HCEC 1CT (cell line): ENCODE measurements at places on chromosomes 3 and 15.

DNA sequence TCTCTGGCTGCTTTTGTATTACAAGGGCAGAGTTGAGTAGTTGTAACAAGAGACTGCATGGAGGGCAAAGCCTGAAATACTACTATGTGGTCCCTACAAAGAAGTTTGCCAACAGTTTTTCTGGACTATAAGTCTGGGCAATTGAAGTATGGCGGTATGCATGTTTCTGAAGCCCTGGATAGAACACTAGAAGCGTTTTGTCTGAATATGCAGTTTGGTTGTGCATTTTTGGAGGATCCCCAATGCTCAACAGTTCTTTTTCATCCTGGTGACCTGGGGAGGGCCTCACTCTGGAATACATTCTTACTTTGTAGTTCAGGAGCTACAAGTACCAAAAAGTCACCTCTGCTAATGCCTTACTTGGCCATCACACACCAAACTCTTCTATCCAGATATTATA, 29.6 kb downstream of the SH3GL3 start:
- DNase-seq = no peak

GRCh38 chr3:140521751-140522445, 156.0 kb upstream of the TRIM42 start:
- no peak for DNase-seq

GRCh38 chr3:139561959-139562676, 22.6 kb upstream of the RBP1 start:
- DNase-seq = no peak

GRCh38 chr3:61665987-61666386, 104.6 kb downstream of the PTPRG start:
- no peak for DNase-seq

GRCh38 chr3:155444771-155445170, 151.3 kb upstream of the STRIT1 start:
- DNase-seq = no peak

- DNase-seq = no peak
Measured at GRCh38 chr3:11457135-11457534, 184.9 kb downstream of the ATG7 start.
